NCI-H1105 (cell line): ENCODE measurements at places on chromosomes 6 and 20.

DNA sequence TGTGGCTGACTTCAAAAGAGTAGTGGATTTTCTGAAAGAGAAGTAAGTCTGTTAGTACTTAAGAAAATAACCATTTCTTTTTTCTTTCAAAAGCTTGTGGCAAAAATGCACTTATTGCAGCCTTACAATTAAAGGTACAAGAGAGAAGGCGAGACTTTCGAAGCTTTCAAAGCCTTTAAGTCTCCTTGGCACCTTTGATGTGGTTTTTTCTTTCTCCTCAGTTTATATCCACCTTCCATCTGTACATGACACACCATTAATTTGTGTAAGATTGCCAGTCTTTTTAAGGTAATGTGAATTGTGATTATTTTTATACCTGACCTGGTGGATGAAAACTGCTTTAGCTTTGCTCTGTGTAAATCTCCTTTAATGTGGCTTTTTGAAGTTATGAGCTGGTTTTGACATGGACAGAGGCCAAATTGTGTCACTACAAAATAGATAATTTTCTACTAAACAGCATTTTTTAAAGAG is 466.1 kb downstream of the CDKAL1 start:
- no peak for DNase-seq

DNA sequence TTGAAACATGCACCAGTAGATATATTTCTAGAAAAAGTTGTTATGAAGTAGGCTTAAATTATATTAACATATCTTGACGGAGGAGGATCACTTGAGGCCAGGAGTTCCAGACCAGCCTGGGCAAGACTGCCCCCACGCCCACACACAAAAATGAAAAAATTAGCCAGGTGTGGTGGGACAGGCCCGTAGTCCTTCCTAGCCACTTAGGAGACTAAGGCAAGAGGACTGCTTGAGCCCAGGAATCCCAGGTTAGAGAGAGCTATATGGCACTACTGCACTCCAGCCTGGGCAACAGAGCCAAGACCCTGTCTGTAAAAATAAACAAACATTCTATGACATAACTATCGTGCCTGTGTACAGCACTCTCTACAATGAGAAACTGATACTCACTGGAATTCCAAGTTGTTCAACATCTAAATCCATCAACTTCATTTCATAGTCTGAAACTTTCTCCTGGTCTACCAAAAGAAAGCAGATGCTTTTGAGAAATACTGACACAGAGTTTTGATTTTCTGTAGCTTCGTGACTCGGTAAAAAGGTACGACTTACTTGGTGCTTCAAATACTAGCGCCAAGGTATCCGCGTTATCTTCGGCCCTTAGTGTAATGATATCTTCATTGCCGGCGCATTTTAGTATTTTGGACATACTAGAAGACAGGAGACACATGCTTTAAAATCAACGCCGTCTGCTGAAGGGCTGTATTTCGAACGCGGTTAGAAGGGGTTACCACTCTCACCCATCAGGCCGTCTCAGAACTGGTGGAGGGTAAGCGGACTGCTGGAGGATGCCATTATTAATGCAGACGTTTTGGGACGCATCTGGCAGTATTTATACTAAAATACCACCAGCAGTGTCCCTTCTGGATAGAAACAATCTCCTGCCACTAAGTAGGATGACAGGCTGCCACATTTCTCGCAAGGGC is 1.3 kb downstream of the PCNA start:
- DNase-seq = no peak

DNA sequence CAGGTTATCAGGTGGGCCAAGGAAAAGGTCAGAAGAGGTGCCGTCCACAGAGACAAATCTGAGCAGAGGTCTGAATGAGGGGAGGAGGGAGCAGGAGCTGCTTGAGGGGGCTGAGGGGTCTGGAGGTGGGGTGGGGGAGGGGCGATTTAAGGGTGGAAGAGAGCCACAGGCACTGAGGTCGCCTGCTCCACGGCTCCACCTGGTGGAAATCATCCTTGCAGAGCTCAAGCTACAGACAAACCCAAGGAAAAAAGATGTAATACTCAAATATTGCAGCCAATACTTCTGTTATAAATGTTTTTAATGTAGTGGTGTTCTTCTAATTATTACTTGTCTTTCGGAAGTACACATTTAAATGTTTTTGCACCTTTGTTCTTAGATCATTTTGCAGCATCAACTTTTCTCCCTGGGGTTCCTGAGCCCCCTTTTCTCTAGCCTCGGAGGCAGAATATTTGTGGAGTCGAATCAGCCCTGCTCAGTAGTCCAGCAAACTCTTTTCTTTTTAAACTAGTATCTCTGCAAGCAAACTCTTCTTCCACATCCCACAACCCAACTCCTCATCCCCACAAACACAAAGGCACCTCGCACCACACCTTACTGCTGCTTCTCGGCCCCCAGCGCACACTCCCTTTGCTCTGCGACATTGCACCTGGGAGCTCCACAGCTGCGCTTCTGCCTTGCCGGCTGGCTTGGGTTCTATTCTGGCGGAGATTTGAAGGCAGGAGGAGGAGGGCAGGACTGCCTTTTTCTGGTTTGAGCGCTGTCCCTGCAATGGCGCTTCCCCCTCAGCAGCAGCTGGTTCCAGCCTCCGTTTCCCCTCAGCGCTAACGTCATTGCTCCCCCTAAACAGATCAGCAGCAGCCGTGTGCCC is 51.0 kb upstream of the TFAP2A start:
- peak; percentile 18 for DNase-seq

DNA sequence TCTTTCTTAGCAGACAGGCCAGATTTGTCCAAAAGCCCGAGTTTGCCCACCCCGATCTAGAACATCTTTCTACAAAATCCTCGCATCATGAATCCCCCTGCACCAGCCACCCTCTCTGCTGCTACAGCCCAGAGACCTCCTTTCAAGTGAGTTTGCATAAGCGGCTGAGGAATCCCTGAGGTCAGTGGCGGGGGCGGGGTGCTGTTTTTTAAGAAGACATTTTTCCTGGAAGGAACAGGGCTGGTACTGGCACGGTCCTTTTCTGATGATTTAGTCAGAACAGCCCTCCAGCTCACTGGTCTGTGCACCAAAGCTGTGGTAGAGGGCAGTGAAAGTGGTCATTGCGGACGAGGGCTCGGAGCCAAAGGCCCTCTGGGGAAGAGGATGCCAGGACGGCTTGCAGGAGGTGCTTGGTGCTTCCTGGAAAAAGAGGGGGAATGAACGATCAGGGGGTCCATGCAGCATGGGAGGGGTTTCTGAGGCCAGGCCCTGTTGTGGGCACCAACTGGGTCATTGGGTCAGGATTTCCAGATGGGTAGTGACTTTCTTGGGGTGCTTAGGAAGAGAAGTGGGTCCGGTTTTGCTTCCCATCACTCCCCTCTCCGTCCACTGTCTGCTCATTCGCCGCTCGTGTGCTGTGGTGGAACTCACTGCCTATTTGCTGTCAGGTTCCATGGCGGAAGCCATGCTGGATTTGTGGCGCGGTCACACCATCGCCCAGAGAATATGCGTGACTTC is 50.4 kb downstream of the GNAS-AS1 start:
- no peak for DNase-seq

DNA sequence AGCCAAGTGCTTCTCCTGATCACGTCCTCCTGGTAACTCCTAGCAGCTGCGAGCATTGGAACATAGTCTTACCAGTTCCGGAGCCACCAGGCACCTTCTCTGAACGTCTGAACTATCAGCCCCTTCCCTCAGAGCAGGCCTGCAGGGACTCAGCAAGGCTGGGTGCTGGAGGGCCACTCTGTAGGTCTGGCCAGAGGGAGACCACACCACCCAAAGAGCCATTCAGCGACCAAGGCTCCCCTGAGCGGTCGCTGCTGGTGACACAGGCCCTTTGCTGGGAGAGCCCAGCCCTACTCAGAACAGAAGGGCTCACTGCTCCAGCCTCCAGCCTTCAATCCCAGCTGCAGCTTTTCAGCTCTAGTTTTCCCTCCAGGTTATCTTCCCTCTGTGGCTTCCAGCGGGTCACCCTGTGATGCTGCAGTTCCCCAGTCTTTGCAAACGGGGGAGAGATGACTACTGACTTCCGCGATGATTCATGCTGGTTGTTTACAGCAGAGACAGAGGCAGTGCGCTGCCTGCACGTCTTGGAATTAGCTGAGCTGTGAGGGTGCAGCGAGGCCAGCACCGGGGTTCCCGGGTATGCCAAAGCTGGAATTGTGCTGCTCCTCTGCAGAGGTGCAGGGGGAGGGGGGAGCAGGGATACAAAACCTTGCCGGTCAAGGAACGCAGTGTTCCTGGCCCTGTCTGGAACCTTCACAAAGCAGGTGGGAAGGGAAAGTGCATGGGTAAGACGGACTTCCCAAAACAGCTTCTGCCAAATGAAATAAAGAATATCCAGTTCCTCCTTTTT is 161.4 kb downstream of the LY86 start:
- DNase-seq = no peak

- DNase-seq = no peak
These were observed 32.8 kb downstream of the SLC13A3 start for GRCh38 chr20:46618316-46619100.

DNA sequence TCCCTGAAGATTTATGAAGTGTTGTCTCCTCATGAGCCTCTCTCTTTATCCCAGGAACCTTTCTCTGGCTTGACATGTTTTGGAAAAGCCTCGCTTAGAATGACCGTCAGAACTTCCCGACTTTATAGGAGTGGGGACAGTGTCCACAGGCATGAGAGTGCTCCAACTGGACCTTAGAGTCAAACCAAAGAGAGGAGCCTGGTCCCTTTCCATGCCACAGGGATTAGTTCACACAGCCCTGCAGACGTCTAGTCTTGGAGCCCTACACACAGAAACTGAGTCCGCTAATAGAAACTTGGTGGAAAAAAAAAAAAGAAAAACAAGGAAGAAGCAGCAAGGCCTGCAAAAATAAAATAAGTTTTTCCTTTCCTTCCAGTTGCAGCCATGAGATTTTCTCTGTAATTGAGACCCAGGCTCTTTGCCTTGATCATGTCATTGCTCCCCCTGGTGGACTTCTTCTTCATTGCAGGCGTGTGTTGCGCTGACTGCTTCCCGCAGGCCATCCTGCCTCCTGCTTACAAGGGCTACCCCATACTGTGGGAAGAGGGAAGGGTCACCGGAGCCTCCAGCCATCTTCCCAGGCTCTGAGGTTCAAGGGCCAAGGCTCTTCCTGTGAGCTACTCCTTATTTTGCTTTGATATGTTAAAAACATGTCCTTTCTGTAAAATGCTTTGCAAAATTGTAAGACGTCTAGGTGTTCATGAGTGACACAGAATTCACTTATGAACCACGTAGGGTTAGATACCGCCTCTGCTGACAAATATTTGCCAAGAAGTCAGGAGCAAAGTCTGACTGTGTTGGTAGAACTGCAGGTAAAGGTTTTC is 201.0 kb downstream of the UST start:
- DNase-seq = peak; percentile 70

DNA sequence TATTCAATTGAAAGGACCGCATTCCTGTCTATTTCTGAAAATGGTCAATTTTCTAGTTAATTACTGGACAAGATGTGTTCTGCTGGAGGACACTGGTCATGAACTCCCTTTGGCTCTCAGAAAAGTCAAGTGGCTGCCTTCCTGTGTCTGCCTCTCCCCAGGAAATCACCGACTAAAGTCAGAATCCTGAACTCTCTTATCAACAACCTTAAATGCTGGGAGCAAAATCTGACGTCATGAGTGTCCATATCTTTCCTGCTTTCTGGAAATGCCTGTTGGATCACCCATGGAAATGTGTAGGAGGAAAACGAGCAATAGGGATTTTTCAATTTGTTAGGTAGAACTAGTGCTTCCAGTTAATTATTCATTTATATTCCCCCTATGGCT is 53.5 kb upstream of the PLCB1 start:
- no peak for DNase-seq

DNA sequence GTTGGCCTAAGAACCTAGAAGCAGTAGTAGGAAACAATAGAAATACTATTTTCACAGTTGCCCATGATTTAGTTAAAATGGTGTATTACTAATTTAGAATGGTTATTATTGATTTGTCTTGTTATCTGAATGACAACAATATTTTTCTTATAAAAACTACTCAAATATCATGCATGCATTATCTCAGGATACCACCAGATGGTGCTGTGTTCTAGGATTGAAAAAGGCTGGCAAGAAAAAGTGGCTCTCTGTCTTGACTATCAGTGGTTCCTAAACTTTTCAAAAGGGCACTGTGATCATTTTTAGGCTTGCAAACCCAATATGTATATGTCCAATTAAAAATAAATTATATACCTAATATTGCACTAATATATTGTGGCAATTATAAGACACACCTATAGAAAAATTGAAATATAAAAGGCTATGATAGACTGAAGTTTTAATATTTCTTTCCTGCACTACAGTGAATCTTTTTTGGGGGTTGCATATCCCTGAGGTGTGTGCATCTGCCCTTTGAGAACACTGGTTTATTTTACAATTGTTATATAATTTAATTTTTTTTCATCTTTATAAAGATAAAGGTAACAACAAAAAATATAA is 131.7 kb upstream of the MLIP start:
- peak; percentile 52 for DNase-seq

- DNase-seq = no peak
These were observed 82.1 kb upstream of the COL21A1 start for GRCh38 chr6:56329271-56330050.

DNA sequence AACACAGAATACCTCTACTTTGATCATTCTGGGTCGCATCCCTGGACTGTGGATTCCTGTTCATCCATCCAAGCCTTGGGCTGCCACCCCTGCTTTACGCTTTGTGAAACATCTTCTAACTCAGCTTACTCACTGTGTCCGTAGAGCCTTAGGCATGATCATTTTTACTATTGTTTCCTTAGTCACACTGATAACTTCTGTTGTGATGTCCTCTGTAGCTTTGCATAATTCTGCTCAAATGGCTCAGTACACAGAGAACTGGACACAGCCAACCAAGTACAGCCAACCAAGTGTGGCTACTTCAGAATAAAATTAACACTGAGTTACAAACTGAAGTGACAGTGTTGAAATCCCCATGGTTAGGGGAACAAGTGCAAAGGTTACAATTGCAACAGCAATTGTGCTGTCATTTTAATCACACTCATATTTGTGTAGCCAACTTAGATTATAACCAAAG is 8.6 kb upstream of the FKBP1A start:
- DNase-seq = no peak

DNA sequence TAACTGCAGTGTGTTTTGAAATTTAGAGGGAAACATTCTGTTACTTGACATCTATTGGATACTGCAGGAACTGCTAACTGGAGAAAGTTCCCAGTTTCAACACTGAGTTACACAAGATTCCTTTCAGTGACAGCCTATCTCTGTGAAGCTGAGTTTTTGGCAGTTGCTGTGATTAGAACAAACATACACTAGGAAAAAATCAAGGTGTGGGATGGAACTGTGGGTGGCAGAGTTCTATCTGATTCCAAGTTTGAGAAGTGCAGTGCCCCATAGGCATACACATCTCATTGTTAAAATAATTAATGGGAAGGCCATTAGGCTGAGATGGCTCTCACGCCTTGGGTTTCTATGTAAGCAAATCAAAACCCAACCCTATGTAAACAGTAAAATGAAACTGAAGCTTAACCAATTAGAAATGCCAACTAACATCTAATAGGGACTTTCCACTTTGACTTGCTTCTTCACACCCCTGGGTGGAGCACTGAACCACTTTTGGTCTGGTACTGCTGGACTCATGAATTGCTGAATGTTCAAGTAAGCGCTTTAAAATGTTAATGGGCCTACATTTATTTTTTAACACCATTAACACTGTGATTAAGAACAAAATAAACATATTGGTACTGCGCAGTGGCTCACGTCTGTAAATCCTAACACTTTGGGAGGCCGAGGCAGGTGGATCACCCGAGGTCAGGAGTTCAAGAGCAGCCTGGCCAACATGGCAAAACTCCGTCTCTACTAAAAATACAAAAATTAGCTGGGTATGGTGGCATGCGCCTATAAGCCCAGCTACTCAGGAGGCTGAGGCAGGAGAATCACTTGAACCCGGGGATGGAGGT is 55.2 kb upstream of the TBC1D7 start:
- DNase-seq = peak; percentile 20

GRCh38 chr6:89952105-89952671 is 57.9 kb downstream of the GJA10 start:
- no peak for DNase-seq
